ENCODE measurements at places on chromosomes 13 and 19.

DNA sequence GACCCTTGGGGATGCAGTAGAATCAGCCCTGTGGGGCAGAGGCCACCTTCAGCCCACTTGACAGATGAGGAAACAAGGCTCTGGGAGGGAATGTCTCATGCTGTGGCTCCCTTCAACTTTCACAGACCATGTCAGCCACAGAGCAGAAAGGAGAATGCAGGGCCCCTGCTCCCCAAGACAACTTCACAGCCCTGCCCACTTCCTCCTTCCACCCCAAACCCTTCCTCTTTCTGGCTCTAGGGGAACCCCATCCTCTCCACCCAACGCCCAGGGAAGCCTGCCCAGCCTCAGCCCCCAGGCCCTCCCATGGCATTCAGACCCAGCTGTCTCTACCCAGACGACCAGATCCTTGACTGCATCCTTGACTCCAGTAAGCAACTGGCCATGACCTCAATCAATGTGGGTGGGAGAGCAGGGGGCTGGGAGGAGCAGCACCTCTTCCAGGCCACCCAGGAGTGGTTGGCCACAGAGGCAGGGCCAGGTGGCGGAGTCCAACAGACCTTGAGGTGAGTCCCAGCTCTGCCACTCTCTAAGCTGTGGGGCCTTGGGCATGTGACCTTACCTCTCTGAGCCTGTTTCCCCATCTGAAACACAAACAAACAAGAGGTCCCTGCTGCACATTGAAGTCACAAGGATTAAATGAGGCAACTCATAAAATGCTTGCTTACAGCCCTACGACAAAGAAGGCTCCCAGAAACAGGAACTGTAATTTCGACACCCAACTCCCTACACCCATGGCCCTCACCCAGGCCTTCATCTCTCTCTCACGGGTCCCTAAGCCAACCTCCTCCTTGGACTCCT, 15.8 kb downstream of the DEDD2 start:
- DNase-seq: no peak

DNA sequence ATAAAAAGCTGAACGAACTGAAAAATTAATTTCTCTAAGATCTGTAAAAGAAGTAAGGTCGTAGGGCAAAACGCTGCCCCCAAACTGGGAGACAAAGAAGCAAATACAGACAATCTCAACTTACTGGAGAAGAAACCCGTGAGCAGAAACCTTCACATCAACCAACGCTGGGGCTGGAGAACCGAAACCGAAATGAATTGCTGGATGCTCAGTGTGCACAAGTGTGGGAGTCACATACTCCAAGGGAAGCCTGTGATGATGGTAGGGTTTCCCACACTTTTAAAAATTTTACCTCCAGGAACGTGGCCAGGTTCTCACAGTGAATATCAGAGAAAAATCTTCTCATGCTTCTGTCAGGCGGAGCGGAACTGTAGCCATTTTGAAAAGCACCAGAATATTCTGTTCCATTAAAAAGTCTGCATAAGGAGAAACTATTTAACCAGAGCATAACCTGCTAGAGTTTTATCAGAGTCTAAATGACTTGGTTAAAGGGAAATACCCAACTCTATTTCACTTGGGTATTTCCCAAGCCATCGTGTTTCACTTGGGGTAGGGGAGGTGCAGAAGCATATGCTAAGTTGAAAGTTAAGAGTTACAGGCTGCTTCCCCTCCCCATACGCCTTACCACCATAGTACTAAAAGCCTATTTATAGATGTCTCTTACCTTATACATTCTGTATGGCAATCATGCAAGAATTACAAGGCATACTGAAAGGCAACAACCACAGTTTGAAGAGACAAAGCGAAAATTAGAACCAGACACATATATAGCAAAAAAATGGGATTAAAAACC, 110.5 kb upstream of the SLITRK1 start:
- DNase-seq: no peak

DNA sequence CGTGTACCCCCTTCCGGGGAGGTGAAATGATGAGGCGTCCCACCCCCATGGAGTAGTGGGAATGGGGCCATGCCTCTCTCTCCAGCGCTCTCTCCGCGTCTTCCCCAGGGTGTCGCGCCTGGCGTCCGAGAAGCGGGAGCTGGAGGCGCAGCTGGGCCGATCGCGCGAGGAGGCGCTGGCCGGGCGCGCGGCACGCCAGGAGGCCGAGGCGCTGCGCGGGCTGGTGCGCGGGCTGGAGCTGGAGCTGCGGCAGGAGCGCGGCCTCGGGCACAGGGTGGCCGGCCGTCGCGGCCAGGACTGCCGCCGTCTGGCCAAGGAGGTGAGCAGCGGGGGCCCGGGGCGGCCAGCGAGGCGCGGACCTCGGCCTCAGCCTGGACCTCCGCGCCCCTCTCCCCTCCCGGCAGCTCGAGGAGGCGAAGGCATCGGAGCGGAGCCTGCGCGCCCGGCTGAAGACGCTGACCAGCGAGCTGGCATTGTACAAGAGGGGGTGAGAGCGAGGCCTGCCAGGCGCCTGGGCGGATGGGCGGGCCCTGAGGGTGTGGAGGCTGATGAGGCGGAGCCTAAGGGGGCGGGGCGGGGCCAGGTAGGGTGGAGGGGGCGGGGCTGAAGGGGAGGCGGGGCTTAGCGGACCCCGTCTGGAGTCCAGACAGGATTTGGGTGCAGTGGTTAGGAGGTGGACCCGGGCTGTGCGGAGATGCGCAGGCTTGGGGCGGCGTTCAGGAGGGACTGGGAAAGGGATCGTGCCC, 7.7 kb downstream of the PGLYRP1 start:
- no peak for DNase-seq

DNA sequence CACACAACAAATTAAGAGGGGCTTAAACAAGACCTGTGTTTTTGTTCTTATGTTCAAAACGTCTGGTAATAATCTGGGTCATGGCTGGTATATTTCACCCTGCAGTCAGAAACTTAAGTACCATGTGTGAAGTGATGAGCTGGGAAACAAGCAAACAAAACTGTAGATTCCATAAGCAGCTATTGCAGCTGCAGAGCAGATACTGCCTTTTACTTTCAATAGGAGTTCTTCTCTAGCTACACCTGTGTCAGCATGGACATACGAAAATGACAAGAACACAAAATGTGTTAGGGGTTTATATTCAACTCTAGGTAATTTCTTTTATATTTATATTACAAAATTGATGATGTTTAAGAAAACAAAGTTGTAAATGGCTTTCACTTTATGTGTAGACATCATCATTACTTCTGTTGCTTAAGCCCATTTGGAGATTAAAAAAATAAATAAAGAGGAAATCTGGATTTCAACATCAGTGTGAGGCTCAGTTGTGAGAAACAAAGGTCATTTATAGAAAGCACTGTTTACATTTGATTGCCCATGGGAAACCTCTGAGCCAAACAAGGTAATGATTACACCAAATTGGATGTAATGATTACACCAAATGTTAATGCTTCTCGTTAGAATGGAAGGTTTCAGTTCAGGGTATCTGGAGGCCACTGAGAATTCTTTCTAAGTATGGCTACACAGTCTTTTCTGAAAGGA, 451.0 kb upstream of the SLC10A2 start:
- DNase-seq: no peak

DNA sequence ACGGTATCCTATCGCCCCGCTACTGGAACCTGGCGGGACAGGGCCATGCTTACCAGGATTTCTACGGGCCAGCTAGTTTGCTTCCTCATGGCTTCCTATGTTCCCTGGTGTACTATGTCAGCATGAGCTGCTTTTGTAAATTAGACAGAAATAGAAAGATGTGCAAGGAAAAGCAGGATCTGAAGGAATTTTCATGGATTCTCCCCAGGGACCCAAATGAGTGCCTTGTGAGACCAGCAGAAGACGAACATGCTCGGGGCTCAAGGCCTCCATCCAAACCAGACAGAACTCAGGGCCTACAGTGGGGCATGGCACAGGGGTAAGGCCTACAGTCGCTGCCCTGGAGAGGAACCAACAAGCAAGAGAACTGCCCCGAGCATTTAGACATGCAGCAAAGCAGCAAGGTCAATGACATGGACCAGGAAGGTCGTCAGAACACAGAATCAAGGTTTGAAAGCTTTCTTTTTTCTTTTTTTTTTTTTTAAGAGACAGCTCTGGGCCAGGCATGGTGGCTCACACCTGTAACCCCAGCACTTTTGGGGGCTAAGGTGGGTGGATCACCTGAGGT, 17.3 kb downstream of the EPS15L1 start:
- no peak for DNase-seq

DNA sequence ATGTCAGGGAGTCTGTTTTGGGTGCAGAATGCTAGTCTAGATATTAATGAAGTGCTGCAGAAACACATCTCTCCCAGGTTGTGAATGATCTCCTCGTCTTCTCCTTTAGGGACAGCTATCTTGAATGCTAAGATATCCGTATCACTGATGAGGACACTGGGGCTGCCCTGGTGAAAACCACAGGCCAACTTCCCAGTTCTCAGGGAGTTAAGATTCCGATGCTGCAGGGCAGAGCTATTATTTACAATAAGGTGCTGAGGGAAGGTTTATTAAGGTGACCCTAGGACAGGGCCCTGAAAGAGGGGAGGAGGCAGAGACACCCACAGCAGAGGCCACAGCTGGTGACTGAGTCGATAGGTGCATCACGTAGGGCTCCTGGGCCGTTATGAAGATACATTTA, 66.1 kb downstream of the TNFRSF19 start:
- DNase-seq: no peak

GRCh38 chr13:59534806-59535205, 628.9 kb downstream of the DIAPH3 start:
- DNase-seq: no peak
